ENCODE measurements at places on chromosomes 2 and 18.

GRCh38 chr2:157182204-157182709 lies 75.2 kb upstream of the GALNT5 start:
- no peak for DNase-seq

- no peak for DNase-seq
These were observed 37.7 kb downstream of the ZNF407 start for GRCh38 chr18:74635224-74635975.

- no peak for DNase-seq
These were observed 106.2 kb downstream of the RTP5 start for GRCh38 chr2:241975593-241976284.

- DNase-seq: peak; percentile 28
These were observed 39.0 kb upstream of the BMPR2 start for GRCh38 chr2:202337151-202337550.

DNA sequence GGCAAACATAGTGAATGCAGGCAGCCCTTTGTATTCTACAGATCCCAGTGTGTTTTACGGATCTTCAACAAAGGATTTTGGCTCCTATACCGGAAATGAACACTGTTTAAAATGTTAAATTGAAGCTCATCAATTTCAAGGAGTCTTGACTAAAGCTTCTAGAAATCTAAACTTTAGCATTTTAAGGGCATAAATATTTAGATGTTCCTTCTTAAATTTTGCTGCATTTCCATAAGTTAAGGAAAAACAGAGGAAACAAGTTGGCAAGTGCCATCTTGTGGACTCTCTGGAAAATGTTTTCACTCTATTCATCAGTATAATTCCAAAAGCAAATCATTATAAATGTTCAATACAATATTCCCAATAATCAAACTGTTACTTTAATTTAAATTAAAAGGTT lies 19.6 kb downstream of the CHN1 start:
- DNase-seq: peak; percentile 61

- DNase-seq: no peak
These were observed 34.2 kb upstream of the DAPL1 start for GRCh38 chr2:158760887-158761286.

- DNase-seq: no peak
These were observed 344 bp upstream of the MRPL33 start for GRCh38 chr2:27771202-27771547.

GRCh38 chr2:220937245-220937644 lies 634.9 kb downstream of the EPHA4 start:
- no peak for DNase-seq

Data from EH (cell line).